ENCODE measurements at places on chromosomes 6 and 20.
A peak's percentile ranks its signal among the peaks of the same experiment; 100 is the strongest.

- no peak for DNase-seq
These were observed 558.2 kb upstream of the CITED2 start for GRCh38 chr6:139932671-139933070.

- DNase-seq: no peak
These were observed 6.4 kb downstream of the TNFRSF21 start for GRCh38 chr6:47303342-47303741.

DNA sequence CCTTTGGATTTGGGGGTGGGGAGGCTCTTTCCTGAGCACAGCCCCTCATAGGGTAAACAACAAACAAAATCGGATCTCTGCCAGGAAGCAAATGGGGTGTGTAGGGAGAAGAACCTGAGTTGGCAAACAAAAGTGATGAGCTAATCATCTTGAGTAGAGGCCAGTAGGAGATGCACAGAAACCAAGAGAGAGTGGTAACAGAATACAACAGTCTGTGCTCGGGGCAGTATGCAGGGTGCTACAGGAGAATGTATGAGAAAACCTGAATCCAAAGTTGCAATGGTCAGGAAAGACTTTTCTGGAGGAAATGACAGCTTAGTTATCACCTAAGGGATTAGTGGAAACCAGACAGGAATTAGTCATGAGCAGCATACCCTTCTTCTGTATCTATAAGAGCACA is 177.8 kb downstream of the CDKAL1 start:
- DNase-seq: no peak

DNA sequence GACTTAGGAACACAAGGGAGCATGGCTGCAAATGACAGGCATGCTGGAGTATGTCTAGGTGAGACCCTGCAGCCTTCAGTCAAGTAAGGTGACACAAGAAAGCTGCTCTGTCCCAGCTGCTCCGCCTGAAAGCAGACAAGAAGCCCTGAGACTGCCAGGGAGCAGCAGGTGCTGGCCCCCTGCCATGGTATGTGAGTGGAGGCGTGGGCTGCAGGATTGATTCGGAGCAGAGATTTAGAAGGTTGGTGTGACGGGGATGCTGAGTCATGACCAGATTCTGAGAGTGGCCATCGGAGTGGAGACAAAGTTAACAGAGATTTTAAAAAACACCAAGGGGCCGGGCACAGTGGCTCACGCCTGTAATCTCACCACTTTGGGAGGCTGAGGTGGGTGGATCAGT is 17.8 kb downstream of the LRP11 start:
- no peak for DNase-seq

DNA sequence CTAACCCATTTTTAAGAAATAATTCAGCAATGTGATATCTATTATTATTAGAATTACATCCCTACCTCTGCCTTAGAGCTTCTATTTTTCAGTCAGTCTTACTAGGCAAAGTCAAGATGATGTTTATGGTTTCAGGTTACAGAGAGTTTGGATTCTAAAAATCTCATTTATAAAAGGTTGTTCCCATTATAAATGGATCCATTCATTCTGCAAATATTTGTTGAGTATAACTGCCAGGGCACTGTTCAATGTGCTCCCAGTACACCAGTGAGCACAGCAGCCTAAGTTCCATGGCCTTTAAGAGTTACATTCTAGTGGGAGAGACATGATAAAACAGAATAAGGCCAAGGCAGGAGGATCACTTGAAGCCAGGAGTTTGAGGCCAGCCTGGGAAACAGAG is 75.9 kb upstream of the EYA4 start:
- no peak for DNase-seq

DNA sequence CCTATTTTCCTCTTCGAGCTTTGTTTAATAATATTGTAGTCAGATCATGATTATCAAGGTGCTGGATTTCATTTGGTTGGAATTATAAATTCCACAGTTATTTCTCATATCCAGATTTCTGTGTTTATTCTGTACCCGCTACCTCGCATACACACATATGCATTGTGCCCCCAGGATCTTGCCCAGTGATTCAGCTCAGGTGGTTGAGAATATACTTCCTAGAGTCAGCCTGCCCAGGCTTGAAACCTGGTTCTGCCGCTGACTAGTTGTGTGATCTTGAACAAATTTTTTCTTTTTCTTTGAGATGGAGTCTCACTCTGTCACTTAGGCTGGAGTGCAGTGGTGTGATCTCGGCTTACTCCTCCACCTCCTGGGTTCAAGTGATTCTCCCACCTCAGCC is 14.7 kb downstream of the GINM1 start:
- no peak for DNase-seq

GRCh38 chr20:45538209-45538799 is 978 bp downstream of the WFDC6 start:
- DNase-seq: no peak

GRCh38 chr20:43911066-43911465 is 3.6 kb upstream of the TOX2 start:
- DNase-seq: peak; percentile 49

DNA sequence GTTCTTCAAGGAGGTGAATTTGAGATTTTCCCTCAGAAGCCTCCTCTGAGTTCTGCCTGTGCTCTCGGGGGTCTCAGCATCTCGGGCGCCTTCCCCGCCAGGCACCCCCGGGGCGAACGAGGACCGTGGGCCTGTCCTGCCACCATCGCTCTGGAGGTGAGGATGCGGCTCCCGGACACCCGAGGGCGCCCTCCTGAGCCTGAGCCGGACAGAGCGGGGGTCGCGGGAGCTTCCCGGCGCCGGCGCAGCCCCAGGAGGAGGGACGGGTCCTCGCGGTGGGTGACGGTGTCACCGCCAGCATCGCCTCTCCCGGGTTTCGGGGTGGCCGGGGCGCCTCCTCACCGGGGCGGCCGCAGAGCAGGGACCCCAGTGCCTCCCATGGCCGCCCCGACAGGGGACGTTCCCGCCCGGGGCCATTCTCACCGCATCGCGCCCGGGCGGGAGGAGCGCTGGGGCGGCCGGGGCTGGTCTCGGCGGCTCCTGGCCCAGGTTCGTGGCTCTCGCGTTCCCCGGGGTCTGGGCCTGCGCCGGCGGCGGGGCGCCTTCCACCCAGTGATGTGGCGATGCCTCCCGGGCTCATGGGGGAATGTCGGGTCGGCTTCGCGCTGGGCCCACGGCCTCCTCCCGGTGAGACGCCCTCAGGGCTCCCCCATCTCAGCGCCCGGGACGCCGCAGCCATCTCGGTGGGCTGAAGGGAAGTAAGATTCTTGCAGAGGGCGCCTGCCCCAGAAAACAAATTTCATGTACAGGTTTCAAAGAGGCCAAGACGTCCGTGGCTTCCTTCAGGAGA is 210.5 kb downstream of the ERMARD start:
- peak; percentile 12 for DNase-seq

- DNase-seq: peak; percentile 80
These were observed 8.3 kb upstream of the NCOA3 start for GRCh38 chr20:47493175-47493962.

GRCh38 chr6:167589615-167589940 is 237.1 kb upstream of the AFDN start:
- DNase-seq: no peak

DNA sequence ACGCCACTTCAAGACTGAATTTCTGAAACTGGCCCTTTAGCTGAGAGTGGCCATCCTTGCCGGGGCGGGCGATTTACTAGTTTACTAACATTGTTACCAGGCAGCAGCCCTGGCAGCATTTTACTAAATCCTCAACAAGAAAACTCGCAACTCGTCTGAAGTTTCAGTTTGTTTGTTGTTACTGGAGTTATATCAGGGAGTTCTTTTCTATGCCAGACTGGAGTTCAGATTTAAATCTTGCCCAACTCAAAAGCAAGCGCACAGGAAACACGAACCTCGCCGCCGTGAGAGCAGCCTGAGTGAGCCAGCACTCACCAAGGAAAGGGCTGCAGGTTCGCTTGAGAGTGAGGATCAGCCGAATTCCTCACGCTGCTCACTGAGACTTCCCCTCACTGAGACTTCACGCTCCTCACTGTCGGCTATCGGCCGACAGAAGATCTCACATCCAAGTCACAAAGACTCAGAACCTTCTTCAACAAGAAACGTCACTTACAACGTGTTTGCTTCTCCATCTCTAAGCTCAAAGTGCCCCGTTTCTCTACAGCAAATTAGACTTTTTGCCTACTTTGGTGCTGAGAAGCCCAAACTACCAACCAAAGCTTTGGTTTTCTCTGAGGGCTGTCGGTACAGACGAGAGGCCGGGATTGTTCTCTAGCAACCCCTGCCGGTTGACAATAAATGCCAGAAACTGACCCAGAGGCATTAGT is 78.9 kb downstream of the OLIG3 start:
- DNase-seq: peak; percentile 82

- no peak for DNase-seq
These were observed 17.9 kb downstream of the CUL9 start for GRCh38 chr6:43199912-43200311.

Data from suppressor macrophage (primary cell).